ENCODE measurements at places on chromosomes 7 and 10. TPM values are rescaled to one million over a fixed set of nuclear protein-coding genes. Genes with fewer than 3 reads are reported as not detected.

Gene PILRB
- total RNA-seq, result 18.6 TPM

Gene ZNF485
- 3.7 TPM for total RNA-seq

Gene SP4
- 21.2 TPM for total RNA-seq

Gene ARMC10
- 30.1 TPM for total RNA-seq
